ENCODE measurements at places on chromosomes 4 and X.

- no peak for DNase-seq
These were observed 177.2 kb downstream of the ARAP2 start for GRCh38 chr4:36067116-36067515.

- DNase-seq = no peak
These were observed 3.4 kb downstream of the GPKOW start for GRCh38 chrX:49120091-49120490.

GRCh38 chr4:174157106-174157607, 126.3 kb downstream of the FBXO8 start:
- DNase-seq = no peak

- peak; percentile 5 for DNase-seq
These were observed 108.3 kb upstream of the ARSJ start for GRCh38 chr4:114087596-114088230.

DNA sequence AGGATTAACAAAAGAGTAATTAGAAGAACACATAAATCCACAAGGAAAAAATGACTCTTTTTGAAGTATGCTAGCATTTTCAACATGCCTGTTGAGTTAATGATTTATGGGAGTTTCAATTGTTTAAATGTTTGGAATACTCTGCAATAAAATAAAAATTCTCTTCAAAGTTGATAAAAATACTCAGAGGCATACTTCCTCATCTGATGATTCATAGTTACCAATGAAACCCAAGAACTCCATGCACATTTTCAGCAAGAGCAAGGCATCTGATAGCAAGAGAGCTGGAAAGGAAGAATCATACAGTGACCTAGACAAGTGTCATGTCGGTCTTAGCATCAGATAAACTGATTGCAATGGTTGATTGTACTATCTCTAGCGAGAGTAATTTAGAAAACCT, 443.7 kb upstream of the ATOH1 start:
- no peak for DNase-seq

Data from NCI-H2171 (cell line).